Aorta (tissue), 5 donors: ENCODE measurements at places on chromosomes 12 and 14.

DNA sequence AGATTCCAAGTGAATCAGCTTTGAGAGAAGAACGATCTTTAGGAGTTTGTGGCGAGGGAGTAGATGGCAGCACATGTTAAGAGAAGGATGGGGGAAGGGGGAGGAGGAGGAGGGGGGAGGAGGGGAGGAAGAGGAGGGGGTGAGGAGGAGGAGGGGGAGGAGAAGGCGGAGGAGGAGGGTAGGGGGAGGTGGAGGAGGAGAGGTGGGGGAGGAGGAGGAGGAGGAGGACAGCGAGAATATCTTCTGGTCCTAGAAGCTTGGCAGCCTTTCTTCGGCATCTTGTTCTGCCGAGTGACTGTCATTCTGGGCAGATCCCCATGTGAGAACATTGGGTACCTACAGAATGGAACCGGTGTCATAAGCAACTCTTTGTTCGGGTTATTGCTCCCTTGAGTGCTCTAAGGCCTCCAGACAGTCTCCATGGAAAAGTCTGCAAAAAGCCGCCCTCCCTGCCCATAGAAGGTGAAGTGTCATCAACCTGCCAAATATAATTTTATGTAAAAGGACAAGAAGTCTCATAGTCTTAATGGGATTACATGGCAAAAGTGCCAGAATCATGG lies 6.9 kb downstream of the RFC5 start:
- no peak for DNase-seq

DNA sequence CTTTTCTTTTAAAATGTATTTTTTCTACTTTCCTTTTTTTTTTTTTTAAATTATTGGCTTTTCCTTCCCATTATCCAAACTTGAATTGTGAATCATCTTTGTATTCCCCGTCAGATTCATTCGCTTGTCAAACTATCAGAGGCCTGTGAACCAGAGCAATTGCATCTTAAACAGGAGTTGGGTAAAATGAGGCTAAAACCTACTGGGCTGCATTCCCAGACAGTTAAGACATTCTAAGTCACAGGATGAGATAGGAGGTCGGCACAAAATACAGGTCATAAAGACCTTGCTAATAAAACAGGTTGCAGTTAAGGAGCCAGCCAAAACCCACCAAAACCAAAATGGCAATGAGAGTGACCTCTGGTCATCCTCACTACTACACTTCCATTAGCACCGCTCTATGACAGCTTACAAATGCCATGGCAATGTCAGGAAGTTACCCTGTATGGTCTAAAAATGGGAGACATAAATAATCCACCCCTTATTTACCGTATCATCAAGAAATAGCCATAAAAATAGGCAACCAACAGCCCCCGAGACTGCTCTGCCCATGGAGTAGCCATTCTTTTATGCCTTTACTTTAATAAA lies 19.9 kb downstream of the FUT8 start:
- no peak for DNase-seq

DNA sequence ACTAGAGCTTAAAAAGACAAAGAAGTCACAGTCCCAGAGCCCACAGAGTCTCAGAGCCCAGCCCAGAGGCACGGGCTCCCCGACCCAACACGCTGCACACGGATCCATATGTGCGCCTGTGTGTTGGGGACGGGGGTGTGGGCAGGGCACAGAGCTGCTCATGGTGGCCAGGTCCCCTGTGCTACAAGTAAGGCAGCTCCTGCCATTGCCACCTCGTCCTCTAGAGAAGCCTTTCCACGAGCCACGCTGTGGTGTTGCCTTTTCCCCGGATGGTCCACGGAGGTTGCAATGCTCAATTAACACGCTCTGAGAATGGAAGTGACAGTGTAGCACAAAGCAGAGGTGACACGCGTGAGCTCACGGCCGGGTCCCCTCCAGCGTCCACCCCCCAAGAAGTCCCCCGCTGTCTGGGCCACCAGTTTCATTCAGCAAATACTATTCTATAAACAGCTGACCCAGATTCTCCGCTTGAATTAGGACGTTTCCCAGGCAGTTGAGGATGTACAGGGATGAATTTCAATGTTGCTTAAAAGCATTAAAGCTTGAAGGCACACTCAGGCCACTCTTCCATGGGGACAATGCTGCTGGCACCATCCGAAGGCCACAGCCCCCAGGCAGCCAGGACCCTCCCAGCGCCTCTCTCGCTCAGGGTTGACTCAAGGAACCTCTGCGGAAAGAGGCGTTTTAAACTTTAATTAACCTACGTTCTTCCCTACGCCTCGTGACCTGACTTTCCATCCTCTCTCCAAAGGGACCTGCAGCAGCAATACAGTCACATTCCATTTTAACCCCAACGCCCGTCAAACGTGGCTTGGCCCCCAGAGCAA lies 22.7 kb upstream of the EIF5 start:
- peak; percentile 54 for DNase-seq

GRCh38 chr12:29709054-29709453 lies 74.7 kb downstream of the TMTC1 start:
- no peak for DNase-seq

- DNase-seq: no peak
Observed at GRCh38 chr14:100568164-100568997, 18.8 kb downstream of the BEGAIN start.

DNA sequence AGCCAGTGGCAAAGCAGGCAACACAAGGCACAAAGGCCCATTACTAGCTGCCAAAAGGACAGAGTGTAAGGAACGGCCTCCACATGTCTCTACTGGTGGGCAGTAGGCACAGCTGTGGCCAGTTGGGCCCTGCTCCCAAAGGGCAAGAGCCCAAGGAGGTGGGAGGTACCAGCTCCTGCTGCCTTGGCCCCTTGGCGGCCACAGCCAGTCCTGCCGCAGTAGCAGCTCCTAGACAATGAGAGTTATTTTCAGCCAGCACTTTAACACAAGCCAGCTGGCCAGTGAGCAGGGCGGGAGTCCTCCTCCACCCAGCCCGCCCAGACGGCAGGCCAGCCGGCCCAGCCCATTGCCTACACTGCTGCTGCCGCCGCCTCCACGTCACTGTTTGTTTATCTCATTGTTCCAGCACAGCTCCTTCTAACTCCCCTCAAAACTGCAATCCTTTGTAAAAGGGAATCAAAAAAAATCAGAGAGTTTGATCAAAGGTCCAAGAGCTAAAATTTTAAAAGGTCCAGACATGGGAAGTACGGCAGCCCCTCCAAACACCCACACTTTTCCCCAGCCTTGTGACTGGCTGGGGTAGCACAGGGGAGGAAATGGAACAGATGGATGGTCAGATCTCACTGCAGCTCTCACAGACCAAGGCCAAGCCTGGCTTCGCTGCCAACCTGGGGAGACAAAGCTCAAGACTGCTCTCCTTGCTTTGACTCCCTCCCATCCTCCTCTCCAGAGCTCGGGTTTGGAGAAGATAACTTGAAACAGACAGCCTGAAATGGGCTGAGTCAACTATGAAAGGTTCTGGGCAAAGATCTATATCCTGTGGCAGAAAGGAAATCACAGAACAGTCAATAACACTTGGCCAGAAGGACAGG lies 33.5 kb downstream of the FMNL3 start:
- DNase-seq: peak; percentile 95

- DNase-seq: no peak
Observed at GRCh38 chr12:115988625-115989563, 288.6 kb downstream of the MED13L start.

DNA sequence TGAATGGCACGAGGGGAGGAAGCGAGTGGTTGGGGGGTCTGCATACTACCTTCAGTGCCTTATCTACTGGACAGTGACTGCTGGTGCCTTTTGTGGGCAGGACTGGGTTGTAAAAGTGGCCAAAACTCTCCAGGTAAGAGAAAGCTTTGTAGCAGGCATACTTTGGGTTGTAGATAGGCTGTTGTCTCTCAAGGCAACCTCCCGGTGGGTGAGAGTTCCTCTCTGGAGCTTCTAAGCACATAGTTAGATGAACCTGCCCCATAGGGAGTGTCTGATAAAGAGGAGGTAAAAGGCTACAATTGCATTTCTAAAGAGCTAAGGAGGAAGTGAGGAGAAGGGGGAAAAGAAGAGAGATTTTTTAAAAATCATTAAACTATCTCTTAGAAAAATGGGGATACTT lies 4.2 kb upstream of the DAD1 start:
- no peak for DNase-seq

DNA sequence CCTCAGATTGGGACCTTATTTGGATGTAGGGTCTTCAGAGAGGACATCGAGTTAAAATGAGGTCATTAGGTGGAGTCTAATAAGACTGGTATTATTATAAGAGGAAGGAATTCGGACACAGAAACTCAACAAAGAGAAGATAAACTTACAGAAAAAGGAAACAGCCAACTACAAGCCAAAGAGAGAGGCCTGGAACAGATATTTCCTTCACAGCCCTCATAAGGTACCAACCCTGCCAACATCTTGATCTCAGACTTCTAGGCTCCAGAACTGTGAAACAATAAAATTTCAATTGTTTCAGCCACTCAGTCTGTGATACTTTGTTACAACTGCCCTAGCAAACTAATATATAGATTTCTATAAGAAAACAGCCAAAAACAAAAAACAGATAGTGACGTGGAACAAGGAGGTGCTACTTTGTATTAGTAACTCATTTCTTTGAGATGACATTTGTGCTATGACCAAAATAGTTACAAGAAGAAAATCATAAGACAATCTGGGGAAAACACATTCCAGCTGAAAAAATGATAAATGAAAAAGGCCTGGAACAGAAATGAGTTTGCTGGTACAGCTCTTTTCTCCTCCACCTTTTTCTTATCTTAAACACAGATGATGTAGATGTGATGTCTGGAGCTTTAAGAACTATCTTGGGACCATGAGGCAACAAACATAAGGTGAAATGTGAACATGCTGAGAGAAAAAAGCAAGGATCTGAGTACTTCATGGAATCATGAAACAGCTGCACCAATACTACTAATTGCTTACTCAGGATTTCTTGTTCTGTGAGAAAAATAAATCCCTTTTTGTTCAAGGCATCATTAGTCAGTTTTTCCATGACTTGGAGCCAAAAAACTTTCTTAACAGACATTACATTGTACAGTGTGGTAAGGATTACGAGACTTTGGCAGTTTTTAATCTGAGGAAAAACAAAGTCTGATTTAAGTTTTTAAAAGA lies 243.2 kb downstream of the ANO6 start:
- DNase-seq: no peak

GRCh38 chr12:108231109-108231905 lies 102.2 kb downstream of the WSCD2 start:
- DNase-seq: no peak

- no peak for DNase-seq
Observed at GRCh38 chr14:34000396-34000795, 49.5 kb upstream of the EGLN3 start.

DNA sequence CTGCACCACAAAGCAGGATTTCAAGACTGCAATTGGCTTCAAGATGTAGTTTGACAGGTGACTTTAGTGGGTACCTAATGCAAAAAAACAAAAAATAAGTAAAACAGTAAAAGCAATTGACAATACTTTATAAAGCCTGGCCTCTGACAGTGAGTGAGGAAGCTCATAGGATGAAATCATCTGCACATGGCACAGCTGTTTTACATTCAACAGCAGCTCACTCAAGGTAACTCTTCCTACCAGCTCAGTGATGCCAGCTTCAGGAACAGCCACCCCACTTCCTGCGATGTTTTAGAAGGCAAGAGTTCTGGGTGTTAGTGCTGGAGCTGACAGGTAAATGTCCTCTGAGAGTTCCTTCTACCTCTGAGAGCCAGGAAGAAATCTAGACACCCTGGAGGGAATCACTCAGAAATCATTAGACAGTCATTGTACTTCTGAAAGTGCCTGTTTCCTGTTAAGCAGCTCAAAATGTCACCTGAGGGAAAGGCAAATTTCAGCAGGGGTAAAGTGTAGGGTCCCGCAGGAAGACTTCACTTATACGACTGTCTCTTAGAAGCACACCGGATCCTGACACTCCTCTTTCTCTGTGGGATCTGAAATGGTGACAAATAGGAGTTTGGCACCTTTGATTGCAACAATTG lies 99.9 kb downstream of the FOXN3 start:
- DNase-seq: no peak

GRCh38 chr12:122190842-122191668 lies 8.1 kb downstream of the LRRC43 start:
- DNase-seq: peak; percentile 72

GRCh38 chr12:120488057-120488640 lies 7.8 kb upstream of the DYNLL1 start:
- DNase-seq: no peak

- no peak for DNase-seq
Observed at GRCh38 chr12:14956024-14956891, 5.1 kb downstream of the ARHGDIB start.

DNA sequence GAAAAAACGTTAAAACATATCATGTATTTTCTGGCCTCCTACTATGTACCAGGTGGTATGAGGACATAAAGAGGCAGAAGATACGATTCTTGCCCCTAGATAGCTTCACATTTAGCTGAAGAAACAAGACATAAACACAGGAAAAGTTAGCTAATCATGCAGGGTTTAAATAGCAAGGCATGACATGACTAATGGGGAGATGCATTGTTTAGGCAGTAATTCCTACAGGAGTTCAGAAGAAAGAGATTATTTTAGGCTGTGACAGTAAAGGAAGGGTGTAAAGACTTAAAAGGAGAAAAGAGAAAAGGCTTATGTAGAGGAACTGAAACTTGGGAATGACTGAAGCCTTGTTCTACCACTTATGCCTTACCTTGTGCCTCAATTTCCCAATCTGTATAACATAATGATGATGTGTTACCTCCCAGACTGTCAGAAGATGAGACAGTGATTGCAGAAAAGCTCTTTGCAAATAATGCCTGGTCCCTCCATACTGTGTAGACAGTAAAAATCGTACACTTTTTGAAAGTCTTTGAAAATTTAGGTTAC lies 44.4 kb downstream of the PRKCH start:
- DNase-seq: no peak

- no peak for DNase-seq
Observed at GRCh38 chr12:8549381-8549780, 8.7 kb upstream of the CLEC4E start.

- no peak for DNase-seq
Observed at GRCh38 chr14:92946847-92947545, 24.0 kb downstream of the CHGA start.
